ENCODE measurements at places on chromosomes 5 and 9. TPM values are rescaled to one million over a fixed set of nuclear protein-coding genes. Genes with fewer than 3 reads are reported as not detected.

Gene CDKN2B
- not detected for total RNA-seq

Gene FAM151B
- total RNA-seq, result 1.8 TPM

Gene HK3
- total RNA-seq, result not detected

Gene BTNL9
- total RNA-seq, result 1.2 TPM

Gene ZBED3
- 4.8 TPM for total RNA-seq

Gene SNCAIP
- not detected for total RNA-seq

Gene FSD1L
- 4.0 TPM for total RNA-seq

Gene GRM6
- total RNA-seq, result not detected

Gene SPOCK1
- total RNA-seq, result 13.9 TPM

Gene LCP2
- not detected for total RNA-seq

Gene TAF11L10
- not detected for total RNA-seq

Gene QRFP
- not detected for total RNA-seq

Gene IFNA13
- not detected for total RNA-seq

Gene CDKN2B-AS1
- total RNA-seq, result not detected

Data from A549 treated with Mapracorat at 1 μM for 4 hours (cell line).